ENCODE measurements at places on chromosomes 12 and 14.

DNA sequence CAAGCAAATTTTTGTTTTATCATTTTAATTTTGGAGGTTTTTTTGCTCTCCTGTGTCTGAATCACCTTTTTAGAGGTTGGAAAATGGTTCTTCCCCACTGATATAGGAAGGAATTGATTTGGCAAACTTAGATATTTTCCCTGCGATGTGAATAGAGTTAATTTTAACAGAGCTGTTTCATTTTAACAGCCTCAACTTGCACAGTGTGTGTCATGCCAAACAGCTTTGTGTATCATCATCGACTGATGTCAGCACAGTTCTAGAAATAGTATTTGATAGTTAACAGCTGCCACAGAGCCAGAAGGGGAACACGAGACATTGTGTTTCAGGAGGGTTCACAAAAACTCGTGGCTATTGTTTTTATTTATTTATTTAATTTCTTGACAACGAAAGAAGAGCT is 243.1 kb upstream of the FOXN3 start:
- DNase-seq: no peak

- DNase-seq: no peak
Observed at GRCh38 chr12:115922952-115923564, 354.4 kb downstream of the MED13L start.

DNA sequence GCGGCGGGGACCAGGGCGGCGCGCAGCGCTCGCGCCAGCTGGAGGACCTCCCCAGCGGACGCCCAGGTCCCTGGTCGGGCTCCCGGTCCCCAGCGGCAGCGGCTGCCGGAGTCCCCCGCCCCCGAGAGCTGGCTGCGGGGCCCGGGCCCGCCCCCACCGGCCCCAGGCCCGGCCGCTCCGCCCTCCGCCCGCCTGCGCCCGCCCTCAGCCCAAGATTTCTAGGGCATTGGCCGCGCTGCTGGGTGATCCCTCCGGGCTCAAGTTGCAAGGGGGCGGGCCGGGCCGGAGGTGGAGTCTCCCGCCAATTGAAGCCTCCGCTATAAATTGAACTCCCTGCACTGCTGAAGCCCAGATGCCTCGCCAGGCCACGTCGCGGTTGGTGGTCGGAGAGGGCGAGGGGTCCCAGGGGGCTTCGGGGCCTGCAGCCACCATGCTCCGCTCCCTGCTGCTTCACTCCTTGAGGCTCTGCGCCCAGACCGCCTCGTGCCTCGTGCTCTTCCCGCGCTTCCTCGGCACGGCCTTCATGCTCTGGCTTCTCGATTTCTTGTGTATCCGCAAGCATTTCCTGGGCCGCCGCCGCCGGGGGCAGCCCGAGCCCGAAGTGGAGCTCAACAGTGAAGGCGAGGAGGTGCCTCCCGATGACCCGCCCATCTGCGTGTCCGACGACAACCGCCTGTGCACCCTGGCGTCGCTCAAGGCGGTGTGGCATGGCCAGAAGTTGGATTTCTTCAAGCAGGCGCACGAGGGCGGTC is at the start of gene DIO3:
DIO3 (plus strand) TSS at position 351 of the 752 bp plus-strand sequence.
- DNase-seq: no peak

DNA sequence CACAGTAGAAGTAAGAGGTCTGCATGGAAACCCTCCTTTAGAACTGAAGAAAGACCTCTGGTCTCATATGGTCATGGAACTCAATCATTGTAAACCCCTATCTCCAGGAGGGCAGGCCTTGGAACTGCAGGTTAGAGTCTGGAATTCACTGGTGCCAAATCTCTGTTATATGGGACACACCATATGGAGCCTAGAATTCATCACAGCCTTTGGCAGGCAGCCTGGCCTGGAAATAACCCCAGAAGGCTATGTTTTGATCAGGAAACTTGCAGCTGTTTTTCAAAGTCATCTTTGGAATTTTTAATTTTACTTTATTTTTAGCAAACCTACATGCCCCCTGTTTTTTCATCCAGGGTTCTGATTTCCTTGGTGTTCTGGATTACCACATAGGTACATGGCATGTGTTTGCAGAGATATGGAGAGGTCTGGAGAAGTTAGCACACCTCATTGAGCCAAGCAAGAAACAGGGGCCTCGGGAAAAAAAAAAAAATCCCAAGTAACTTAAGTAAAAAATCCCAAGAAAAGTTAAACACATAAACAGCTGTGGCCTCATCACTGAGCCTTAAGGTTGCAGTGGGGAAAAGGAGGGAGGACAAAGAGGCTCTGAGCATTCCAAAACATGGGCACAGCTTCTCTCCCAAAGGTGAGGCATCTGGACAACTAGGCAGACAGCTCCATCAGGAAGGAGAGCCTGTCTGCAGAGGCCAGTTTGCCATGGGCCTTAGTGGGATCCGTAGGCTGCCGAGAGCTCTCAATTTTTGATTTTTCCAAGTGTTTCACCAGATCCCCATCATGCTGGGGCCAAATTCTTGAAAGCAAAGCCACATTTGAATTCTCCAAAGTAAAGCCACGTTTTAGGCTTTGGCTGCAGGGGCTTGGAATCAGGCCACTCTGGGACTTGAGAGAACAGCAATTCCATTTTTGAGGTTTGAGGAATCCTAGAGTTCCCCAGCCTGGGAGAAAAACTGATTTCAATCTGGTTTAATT is 339.6 kb upstream of the TBX3 start:
- no peak for DNase-seq

- no peak for DNase-seq
Observed at GRCh38 chr12:121983536-121984210, 38.0 kb upstream of the BCL7A start.

DNA sequence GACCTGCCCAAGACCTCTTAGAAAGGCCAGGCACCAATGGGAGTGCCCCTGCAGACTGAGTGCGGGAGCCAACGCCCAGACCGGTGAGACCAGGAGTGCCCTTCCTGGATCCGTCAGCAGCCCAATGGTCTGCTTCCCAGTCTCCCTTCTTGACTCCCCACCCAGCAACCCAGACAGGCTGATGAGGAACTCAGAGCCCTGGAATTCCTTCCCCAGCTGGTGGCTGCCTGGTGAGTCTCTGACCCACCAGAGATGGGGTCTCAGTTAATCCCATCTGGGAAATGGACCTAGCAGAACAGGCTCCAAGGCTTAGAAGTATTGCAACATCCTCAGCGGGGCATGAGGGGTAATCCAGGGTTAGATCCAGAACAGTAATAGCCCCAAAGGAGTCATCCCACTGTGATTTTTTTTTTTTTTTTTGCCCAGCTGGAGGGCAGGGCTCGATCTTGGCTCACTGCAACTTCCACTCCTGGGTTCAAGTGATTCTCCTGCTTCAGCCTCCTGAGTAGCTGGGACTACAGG is 1.5 kb upstream of the RASAL1 start:
- no peak for DNase-seq

Data from SW 1271 (cell line).